Hematopoietic multipotent progenitor cell treated with erythropoietin and hydrocortisone succinate and interleukin-3 and kit ligand, for 8 days (in vitro differentiated cells): ENCODE measurements at places on chromosomes 2 and 18.
A peak's percentile ranks its signal among the peaks of the same experiment; 100 is the strongest.

DNA sequence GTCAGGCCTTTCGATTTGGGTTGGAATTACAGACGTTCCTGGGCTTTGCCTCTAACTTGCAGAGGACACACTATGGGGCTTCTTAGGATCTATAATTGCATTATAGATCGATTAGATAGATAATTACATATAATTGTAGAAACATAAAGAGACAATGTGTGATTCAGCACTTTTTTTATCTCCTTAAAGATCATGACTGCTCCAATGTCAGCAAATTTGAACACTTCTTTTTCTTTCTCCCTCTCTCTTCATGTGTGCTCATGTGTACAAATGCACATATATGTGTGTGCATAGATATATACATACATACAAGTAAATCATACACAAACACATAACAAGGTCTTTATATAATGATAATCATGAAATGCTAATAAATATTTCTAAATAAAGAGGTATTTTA, 1261.2 kb upstream of the SLC39A10 start:
- no peak for DNase-seq

- peak; percentile 35 for DNase-seq
Observed at GRCh38 chr2:119476301-119477112, 44.9 kb downstream of the TMEM37 start.

GRCh38 chr2:119389615-119390306, 23.0 kb downstream of the DBI start:
- DNase-seq: peak; percentile 23

DNA sequence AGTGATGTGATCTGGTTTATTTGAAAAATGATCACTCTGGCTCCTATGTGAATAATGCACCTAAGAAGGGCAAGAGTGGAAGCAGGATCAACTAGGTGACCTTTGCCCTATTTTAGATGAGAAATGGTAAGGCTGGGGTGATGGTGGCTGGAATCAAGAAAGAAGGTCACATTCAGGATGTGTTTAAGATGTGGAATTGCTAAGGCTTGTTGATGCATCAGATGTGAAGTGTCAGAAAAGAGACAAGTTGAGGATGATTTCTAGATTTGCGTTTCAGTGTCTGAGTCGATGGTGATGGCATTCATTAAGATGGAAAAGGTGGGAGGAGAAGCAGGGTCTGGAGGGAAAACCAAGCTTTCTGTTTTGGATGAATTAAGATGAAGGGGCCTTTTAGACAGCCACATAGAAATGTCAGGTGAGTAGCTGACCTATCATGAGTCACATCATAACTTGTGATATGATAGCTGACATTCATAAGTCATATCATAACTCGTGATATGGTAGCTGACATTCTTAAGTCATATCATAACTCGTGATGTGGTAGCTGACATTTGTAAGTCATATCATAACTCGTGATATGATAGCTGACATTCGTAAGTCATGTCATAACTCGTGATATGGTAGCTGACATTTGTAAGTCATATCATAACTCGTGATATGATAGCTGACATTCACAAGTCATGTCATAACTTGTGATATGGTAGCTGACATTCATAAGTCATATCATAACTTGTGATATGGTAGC, 101.2 kb upstream of the SEC11C start:
- DNase-seq: no peak

DNA sequence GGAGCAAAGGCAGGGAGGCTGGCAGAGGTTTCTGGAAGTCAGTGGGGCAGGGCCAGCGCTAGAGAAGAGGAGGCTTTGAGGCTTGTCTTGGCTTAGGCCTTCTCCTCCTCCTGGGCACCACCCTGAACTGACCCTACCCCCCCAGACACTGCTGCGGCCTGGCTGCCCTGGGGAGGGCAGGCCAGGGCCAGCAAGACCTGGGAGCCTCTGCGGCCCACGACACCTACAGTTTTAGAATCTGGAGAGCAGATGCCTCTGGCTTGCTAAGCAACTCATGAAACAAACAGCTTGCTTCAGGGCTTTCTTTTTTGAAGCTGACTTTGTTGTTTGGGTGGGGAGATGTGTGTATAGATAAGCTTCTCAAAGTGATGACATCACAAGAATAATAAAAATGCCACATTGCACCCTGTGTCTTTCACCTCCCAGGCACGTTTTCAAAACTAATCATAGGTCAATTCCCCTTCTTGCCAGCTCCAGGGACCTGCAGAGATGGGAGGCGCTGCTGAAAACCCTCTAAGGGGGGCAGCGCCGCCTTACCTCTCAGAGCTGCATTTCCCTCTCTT, 46.2 kb upstream of the SMAD7 start:
- DNase-seq: no peak

GRCh38 chr2:75604484-75604883, 42.1 kb upstream of the MRPL19 start:
- DNase-seq: no peak

GRCh38 chr2:236731767-236732580, 162.3 kb downstream of the ACKR3 start:
- DNase-seq: no peak

DNA sequence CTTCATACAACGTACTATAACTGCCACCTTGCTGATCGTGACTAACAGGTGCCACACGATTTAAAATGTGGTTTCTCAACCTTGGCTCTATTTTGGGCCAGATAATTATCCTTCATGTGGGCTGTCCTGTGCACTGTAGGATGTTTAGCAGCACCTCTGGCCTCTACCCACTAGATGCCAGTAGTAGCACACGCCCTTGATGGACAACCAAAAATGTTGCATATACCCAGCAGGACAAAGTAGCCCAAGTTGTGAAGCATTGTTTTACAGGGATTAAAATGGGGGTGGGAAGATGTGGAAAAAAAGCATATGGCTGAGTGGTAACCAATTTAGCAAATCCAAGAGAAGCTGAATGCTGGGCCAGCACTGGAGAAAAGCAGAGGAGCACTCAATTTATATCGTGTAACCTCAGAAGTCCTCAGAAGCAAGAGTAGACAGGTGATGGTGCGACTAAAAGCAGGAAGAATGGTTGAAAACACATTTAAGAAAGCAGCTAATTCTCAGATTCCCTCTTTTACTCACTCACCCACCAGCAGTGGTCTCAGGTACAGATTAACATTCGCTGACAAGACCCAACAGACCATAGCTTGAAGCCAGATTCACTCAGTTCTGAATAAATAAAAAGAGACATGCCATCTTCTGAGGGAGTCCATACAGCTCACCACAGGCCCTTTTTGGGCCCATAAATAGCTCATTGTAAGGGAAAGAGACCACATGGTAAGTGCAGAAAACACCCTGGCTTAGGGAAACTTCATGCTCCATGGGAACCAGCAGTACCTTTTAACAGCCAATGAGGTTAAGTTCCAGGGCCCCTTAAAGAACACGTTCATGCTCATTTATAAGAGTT, 50.6 kb downstream of the RAPH1 start:
- peak; percentile 61 for DNase-seq

GRCh38 chr18:78898635-78899034, 81.0 kb upstream of the SALL3 start:
- no peak for DNase-seq

- DNase-seq: no peak
Observed at GRCh38 chr2:208142925-208143799, 2.8 kb downstream of the CRYGB start.

DNA sequence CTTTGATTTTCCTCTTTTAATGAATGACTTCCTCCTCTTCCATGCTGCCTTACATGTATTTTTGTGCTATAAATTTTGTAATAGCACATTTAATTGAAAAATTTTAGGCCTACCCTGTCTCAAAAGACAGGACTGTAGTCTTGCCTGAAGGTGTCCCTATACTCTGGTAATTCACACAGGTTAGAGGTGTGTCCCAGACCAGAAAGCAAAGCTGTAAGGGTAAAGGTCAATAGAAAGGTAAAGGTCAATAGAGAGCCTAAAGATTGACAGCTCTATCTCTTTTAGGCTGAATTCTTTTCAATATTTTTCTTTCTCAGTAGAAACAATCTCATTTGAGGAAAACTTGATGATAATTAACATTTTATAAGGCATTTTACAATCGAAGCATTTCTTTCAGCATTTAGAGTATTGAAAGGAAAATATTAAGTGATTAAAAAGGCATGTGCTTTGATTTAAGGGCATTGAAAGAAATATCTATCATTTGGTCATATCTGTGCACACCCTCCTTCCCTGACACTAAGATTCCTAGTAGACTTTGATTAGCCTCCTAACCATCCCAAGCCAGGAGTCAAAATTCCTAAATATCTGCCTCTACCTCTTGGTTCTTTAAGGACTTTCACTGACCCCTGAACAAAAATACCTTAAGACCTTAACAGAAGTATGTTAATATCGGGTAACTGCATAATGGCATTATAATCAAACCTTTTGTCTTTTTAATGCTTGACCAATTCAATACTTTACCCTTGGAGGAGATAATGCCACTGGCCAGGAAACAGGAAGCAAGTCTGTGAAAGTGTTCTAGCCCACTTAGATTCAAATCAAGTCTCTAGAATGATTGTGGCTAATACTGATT, 161.8 kb upstream of the DTNA start:
- no peak for DNase-seq

DNA sequence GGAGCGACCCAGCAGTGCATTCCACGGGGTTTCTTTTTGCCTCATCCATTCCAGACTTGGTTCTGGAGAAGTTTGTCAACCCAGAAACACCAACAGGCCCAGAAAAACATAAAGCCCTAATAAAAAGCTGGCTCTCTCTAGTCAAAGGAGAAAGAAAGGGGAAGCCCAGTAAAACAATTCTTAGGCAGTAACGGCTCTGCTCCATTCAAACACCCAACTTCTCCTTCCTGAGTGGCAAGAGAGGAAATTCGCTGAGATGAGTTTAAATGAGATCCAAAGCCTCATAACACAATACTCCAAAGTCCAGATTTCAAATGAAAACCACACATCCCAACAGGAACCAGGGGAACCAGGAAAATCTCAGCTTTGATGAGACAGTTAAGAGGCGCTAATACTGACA, 179.9 kb downstream of the RPIA start:
- DNase-seq: no peak

DNA sequence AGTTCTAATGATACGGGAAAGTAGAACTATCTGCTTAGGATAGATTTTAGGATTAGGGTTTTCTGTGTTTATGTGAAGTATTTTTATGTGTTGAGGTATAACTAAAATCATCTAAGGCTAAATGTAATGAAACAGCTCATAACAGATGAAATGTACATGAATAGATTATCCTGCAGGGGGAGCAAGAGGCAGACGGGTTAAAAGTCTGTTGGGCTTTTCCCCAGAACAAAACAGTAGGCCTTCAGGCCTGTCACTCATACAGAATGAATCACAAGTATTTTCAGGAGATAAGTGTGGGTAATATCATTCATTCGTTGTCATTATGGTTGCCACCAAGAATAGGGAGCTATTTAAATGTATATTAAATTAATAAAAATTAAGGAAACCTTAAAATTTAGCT, 107.9 kb upstream of the IL1R2 start:
- DNase-seq: peak; percentile 71

DNA sequence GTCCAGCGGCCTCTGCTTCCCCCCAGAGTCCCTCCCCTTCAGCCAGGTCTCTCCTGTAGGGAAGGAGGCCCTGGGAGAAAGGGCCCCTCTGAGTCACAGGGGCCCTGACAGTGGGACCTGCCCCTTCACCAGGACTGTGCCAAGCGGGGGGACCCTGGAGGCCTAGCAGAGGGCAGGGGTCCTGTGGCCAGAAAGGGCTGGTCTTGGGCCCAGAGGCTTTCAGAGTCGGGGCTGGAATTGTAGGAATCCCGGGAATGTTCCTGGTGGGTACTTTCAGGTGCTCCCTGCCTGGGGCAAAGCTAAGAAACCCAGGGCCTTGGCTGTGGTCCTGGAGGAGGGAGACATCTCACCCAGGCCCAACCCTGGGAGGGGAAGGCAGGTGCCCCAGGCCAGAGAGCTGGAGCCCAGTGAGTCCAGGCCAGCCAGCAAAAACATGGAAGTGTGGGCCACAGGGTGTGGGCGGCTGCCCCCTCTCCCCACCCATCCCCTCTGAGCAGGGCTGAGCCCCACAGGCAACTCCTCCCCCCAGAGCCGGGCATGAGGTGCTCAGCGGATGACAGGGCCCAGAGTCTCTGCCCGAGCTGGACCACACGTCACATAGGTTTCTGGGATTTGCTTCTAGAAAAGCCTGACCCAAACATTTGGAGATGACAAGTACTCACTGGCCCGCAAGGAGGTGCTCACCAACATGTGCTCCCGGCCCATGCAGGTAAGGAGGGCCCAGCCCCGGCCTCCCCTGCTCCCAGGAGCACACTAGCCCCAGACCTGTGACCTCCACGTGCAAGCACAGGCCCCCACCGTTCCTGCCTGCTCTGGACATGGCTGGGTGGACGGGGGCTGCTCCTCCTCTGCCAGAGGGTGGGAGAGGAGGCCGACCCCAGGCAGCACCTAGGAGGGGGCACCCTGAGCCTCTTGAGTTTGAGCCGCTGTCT, 48.2 kb upstream of the ALPP start:
- DNase-seq: no peak

DNA sequence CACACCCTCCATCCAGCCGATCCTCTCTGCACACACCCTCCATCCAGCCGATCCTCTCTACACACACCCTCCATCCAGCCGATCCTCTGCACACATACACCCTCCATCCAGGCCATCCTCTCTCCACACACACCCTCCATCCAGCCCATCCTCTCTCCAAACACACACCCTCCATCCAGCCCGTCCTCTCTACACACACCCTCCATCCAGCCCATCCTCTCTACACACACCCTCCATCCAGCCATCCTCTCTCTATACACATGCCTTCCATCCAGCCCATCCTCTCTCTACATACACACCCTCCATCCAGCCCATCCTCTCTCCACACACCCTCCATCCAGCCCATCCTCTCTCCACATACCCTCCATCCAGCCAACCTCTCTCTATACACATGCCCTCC, 83.1 kb downstream of the EIPR1 start:
- DNase-seq: no peak

DNA sequence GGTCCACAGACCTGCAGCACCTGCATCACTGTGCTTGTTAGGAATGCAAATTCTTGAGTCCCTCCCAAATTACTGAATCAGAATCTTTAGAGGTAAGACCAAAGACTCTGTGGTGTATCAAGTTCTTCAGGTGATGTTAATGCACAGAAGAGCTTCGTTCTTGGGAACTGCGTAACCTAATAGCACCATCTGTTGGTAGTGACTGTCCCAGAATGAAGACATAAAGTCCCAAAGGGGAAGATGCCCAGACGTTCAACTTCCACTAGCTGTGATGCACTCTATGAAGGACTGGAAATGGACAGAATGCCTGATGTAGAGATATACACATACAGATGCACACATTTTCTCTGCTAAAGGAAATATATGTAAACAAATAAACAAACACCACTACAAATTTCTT, 576.0 kb downstream of the LRP1B start:
- DNase-seq: peak; percentile 22

- no peak for DNase-seq
Observed at GRCh38 chr2:3396920-3397559, 17.5 kb downstream of the TRAPPC12 start.

DNA sequence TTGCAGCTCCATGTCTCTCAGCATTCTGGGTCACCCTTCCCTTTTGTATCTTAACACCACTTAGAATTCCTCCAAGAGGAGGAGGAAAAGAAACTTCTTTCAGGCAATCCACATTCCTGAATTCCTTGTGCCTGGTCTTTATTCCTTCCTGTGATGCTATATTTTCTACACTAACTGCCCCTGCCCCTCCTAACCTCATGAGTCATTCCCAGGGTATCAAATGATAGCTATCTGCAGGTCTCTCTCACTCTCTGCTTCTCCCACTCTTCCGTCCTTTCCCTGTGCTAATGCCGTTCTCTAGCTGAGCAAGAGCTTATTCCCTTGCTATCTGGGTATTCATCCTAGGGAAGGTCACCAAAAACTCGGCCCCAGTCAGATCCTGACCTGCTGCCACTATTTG, 395.0 kb upstream of the TCF4 start:
- no peak for DNase-seq
